CD4-positive, alpha-beta T cell treated with Interleukin-10 for 1 hour (primary cell): ENCODE measurements at places on chromosomes 2 and 18.

DNA sequence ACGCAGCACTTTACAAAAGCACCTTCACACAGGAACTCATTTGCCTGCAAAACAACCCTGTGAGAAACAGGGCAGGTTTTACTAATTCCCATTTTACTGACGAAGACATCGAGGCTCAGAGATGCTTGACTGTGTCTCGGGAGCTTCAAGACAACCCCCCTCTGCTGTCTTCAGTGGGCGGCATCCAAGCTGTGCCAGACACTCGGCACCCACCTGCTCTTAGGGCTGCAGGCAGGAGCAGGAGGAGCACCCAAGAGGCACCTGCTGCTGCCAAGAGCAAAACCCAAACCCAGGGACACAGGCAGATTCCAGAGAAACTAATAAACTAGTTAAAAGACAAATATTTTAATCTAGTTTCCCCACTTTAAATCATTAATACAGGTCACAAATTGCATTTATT, 67.9 kb downstream of the PPP4R1 start:
- DNase-seq: no peak

- no peak for DNase-seq
Measured at GRCh38 chr2:69366-70344, 23.4 kb upstream of the FAM110C start.

GRCh38 chr18:13241083-13241892, 22.7 kb downstream of the LDLRAD4 start:
- DNase-seq: no peak

GRCh38 chr2:58035352-58035751, 11.3 kb upstream of the VRK2 start:
- no peak for DNase-seq

- DNase-seq: no peak
Measured at GRCh38 chr2:8575834-8576423, 105.9 kb upstream of the ID2 start.

- DNase-seq: no peak
Measured at GRCh38 chr2:19484736-19485135, 126.3 kb upstream of the OSR1 start.

GRCh38 chr2:204336153-204336744, 209.0 kb upstream of the PARD3B start:
- no peak for DNase-seq

DNA sequence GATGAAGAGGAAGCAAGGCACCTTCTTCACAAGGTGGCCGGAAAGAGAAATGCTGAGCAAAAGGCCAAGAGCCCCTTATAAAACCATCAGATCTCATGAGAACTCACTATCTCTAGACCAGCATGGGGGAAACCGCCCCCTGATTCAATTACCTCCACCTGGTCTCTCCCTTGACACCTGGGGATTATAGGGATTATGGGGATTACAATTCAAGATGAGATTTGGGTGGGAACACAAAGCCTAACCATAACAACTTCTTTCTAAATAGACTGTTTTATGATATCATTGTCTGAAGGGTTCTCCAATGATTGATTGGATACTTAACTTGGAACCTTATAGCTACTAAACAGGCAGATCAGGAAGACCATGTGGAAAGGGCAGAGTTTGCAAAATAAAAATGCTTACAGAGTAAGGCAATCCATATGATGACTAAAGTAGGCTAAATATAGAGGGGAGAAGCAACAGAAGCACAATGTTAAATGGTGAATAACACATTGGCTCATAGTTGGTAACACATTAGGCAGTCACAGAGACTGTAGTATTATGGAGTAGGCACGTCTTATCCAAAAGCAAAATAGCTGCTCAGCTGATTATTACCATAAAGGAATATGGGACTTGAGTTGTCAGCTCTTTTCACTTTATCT, 179.0 kb downstream of the BARD1 start:
- no peak for DNase-seq

- no peak for DNase-seq
Measured at GRCh38 chr18:29191263-29191662, 1014.3 kb upstream of the CDH2 start.

DNA sequence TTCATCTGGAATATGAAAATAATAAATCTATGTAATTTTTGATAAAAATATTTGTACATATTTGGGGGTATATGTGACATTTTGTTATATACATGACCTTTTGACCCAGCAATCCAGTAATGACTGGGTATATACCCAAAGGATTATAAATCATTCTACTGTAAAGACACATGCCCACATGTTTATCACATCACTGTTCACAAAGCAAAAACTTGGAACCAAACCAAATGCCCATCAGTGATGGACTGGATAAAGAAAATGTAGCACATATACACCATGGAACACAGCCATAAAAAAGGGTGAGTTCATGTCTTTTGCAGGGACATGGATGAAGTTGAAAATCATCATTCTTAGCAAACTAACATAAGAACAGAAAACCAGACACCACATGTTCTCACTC, 472.1 kb upstream of the DDX18 start:
- DNase-seq: no peak

- no peak for DNase-seq
Measured at GRCh38 chr2:190711069-190711468, 62.2 kb downstream of the NAB1 start.

GRCh38 chr2:69766014-69766413, 24.1 kb downstream of the ANXA4 start:
- no peak for DNase-seq

DNA sequence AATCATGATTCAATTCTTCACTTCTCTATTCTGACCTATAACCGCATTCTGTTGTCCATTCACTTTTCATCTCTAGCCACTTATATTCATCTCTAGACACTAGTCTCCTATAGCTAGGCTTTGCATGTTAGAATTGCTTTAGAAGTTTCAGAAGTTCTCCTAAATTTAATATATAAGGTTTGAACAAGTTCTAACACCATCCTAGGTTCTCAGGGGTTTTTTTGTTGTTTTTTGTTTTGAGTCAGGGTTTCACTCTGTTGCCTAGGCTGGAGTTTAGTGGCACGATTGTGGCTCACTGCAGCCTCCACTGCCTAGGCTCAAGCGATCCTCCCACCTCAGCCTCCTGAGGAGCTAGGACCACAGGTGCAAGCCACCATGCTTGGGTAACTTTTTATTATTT, 19.9 kb downstream of the WDSUB1 start:
- no peak for DNase-seq

GRCh38 chr2:195003881-195004471, 653.0 kb upstream of the SLC39A10 start:
- DNase-seq: no peak

DNA sequence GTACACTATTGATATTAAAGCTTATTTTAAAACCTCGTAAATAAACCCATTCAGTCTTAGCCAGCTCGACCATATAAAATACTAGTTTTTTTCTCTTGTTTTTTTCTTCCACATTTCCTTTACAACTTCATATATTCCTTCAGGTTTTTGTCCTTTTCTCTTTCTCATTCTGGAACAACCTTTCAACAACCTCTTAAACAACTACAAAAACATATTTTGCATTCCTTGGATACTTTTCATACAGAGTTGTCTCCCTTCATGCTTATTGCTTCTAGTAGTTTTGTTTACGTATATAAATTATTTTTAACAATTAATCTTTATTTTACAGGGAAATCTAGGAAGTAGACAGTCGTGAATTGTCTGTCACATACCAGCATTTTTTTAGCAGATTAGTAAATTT, 41.2 kb downstream of the COMMD1 start:
- DNase-seq: no peak

- no peak for DNase-seq
Measured at GRCh38 chr2:147482111-147482895, 362.5 kb upstream of the ACVR2A start.

DNA sequence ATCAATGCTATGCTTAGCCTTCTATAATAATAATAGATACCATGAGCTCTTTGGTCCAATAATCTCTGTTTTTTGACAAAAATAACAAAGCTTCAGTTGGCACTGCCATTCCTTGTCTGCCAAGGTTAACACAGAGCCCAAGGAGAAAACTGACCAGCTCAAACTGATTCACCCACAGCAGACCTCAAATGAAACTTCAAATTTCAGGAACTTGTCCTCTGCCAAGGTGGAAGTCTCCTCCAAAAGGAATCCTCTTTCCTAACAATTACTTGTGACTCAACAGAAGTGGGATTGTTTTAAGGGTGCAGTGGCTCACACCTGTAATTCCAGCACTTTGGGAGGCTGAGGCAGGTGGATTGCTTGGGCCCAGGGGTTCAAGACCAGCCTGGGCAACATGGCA, 12.1 kb downstream of the AAK1 start:
- DNase-seq: no peak

DNA sequence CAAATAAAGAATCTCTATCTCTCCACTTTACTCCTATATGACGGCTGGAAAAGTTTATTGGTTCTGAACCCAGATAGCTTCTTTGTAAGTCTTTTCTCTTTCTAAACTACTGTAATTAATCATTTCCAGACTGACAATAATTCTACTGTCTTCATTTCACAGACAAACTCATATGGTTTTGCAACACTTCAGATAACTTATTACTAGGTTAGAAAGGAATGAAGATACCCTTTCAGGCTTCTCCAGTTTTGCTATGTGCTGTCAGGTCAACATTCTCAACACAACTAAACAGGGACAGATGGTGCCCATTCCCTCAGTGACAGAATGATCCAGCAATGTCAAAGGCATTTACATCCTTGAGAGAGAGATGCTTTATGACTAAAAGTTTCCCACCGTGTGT, 198.5 kb upstream of the ITGA4 start:
- no peak for DNase-seq

DNA sequence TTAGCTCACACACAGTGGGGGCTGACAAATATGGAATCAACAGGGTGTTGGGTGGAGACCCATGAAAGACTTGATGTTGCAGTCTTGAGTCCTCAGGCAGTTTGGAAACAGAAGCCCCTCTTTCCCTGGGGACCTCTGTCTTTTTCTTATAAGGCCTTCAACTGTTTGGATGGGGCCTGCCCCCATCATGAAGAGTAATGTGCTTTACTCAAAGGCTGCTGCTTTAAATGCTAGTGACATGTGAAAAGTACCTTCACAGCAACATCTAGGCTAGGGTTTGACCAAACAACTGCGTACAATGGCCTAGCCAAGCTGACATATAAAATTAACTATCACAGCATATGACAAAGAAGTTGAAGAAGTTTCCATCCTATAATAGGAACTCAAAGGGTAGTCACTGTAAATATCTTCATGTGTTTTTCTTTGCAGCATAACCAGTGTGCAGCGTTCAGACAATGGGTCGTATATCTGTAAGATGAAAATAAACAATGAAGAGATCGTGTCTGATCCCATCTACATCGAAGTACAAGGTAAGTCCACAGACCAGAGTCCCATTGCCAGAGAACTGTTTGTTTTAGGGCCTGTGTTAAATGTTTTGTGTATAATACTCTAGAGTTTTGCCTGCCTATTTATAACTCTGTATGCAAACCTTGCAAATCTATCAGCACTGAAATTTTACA, 46.3 kb downstream of the MERTK start:
- DNase-seq: no peak

GRCh38 chr2:112682101-112682500, 36.4 kb downstream of the SLC20A1 start:
- DNase-seq: no peak

DNA sequence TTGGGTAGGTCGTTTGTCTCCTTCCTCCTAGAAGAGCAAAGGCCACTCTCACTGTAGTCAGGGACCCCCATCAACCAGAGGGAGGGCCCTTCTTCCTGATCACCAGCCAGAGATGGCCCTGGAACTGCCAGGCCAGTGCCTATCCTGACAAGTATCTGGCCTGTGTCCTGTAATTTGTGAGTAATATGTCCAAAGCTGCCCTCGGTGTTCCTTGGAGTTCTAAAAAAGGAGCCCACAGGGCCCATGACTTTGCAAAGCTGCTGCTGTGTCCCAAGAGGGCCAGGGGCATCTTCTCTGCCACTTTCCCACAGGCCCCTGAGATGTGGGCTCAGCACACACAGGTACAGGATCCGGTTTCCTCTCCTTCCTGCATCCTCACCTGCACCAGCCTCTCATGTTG, 212.4 kb downstream of the SEPTIN10 start:
- DNase-seq: no peak

DNA sequence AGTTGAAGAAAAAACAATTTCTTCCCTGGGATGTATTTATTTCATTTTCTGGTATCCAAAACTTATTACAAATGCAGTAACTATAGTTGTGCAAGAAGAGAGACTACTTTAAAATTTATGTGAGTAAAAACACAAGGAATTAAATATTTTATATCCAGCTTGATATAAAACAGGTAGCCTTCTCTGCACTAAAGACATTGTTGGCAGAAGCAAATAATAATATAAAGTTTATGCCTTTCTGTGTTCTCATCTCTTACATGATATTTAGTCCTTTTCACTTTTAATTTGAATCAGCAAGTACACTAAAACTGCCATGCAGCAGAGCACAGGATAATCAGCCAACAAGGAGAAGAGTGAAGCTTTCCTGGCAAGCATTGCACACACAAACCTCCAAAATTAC, 352.7 kb downstream of the ARL6IP6 start:
- DNase-seq: no peak

- no peak for DNase-seq
Measured at GRCh38 chr18:52333860-52334259, 6.1 kb upstream of the DCC start.

DNA sequence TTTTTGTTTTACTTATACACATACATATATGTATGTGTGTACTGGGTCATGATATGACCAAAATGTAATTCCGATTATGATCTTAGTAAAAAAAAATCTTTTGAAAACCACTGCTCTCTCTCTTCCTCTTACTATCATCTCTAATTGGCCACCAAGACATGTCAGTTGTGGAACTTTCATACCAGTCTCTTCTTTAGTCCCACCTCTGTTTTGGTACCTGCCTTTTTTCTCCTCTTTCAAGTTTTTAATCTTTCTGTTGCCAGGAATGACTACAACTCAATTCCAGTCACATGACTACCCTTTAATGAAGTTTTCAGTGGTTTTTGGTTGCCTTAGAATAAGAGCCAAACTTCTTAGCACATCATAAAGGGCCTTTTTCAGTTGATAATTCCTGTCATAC, 17.1 kb downstream of the RBM44 start:
- DNase-seq: no peak

DNA sequence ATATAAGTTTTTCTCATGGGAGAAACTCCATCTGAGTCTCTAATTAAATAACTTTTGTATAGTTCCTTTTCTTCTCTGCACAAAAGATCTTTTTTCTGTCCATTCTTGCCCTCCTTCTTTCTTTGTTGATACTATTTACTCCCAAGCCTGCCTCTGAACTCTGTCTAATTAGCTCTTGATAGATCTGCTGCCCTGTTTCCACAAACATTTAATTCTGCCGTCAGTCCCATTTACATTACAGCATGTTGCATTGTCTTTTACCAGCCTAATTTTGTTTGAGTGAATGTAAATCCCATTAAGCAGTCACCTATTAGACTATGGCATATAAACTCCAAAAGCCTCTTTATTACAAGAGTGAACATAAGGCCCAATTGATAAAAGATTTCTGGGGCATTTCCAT, 254.4 kb downstream of the ERBB4 start:
- no peak for DNase-seq
